ENCODE measurements at places on chromosomes 12 and 14.

GRCh38 chr12:116613256-116613655 is 54.1 kb downstream of the MAP1LC3B2 start:
- DNase-seq: no peak

DNA sequence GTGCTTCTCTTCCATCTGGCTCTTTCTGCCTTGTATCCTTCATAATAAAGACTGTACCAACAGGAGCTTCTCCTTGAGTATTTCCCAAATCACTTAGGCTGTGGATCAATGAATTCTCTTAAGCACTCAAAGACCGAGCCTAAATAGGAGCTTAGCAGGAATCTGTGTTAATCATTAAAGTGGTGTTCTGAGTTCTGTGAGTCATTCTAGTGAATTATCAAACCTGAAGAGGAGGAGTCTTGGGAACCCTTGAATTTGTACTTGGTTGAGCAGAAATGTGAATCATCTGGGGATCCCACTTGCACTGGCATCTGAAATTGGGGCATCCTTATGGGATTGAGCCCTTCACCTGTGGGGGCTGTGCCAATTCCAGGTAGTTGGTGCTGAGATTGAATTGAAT is 946.2 kb downstream of the BCL11B start:
- no peak for DNase-seq

DNA sequence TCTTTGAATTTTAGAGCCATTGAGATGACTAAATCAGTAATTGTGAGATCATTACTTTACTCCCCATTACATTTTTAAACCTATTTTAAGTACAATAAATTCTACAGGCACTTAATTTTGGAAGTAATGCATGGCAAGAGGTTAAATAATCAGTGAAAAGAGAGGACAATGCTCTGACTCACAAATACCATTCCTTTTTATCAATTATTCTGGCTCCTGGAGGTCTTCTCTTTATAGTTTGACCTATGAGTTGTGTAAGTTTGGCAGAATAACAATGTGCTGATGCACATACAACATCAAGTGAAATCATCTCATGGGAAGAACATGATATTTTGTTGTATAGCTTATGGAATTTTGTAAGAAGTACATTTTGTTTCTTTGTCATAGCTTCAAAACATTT is 166.7 kb downstream of the TMTC3 start:
- peak; percentile 98 for DNase-seq

DNA sequence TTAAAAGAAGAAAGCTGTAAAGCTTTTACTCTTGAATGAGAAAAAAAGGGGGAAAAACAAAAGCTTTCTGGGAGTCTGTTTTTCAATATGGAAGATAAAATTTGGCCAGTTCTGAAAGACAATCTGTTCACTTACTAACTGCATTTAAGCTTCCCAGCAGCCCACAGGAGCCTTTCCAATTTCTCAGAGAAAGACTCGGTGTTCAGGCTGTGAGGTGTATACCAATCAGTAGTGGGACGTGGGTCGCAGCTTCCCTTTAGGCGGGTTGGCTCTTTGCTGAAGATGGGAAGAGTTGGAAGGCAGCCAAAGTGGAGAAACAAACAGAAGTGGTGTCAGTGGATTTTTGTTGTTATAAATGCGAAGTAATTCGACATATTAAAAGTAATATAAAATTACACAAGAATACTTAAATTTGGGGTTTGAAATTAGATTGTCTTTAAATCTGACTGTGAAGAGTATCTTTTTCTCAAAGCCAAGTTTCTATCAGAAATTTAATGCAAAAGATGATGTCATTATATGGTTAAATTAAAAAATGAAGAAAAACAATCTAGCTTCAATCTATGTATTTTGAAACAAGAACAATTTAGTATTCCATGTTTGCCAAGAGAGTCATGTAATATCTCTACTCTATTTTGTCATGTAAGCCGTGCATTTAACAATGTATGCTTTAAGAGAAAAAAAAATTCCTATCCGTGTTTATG is 590.2 kb upstream of the ATXN7L3B start:
- DNase-seq: no peak

DNA sequence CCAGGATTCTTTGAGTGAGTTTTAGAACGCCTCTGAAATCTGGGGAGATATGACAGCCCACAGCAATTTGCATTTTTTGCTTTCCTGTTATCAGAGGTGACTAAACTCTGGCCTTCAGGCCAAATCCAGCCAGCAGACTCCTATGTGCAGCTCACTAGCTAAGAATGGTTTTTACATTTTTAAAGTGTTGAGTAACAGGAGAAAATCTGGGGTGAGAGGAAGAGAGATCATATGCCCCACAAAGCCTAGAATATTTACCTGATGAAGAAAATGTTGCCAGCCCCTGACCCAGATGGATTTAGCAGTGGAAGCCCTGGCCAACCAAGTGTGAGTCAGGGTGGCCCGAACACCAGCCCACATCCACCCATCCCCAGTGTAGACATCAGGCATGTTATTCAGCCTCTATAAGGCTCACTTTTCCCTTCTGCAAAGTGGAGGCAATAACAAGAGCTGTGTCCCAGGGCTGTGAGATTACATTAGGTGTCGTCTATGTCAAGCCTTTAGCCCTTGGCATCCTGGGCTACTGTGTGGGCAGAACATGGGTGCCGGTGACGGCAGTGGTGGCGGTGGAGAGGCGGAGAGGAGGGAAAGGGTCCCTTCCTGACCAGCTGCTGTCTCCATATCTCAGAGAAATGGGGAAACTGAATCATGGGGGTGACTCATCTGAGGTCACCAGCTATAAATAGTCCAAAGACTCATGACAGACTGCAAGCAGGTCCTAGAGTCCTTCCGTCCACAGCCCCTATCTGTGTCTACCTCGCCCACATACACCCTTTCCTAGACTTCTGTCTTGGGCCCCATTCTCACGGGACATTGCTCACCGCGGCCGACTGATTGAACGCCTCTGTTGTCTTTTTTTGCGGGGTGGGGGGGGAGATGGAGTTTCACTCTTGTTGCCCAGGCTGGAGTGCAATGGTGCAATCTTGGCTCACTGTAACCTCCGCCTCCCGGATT is 32.6 kb upstream of the CD9 start:
- peak; percentile 96 for DNase-seq

DNA sequence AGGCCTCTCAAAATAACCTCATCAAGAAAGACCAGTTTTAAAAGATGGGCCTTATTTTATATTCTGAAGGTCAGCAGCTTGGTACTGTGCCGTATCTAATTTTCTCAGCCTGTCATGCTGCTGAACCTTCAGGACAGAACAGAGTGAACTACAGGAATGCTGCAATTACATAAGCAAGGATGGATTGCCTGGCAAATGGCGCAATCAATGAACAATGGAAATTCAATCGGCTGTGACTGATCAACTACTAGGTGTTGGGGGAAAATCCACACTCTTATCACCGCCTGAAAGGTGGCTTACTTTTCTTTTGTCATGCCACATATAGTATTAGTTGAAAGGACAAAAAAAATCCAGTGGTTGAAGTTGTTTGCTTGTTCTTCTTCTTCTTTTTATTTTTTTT is 8.5 kb downstream of the ACSS3 start:
- no peak for DNase-seq

- no peak for DNase-seq
Observed at GRCh38 chr12:29234965-29235626, 86.0 kb downstream of the FAR2 start.

DNA sequence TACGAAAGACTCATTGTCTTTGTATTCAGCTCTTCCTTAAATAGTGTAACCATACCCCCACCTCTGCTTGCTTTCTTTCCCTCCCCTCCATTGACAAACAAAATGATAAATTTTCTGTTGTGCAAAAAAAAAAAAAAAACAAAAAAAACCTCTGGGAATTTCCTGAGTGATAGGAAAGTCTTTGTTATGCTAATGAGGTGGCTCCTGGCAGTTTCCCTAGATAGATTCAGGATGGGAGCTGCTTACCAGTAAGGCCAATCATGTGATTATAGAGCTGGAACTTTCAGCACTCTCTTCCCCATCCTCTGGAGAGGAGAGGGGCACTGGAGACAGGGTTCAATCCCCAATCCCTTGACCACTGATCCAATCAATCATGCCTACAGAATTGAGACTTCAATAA is 120.5 kb downstream of the NUAK1 start:
- no peak for DNase-seq

GRCh38 chr12:4375449-4375848 is 4.1 kb downstream of the FGF23 start:
- DNase-seq: no peak

DNA sequence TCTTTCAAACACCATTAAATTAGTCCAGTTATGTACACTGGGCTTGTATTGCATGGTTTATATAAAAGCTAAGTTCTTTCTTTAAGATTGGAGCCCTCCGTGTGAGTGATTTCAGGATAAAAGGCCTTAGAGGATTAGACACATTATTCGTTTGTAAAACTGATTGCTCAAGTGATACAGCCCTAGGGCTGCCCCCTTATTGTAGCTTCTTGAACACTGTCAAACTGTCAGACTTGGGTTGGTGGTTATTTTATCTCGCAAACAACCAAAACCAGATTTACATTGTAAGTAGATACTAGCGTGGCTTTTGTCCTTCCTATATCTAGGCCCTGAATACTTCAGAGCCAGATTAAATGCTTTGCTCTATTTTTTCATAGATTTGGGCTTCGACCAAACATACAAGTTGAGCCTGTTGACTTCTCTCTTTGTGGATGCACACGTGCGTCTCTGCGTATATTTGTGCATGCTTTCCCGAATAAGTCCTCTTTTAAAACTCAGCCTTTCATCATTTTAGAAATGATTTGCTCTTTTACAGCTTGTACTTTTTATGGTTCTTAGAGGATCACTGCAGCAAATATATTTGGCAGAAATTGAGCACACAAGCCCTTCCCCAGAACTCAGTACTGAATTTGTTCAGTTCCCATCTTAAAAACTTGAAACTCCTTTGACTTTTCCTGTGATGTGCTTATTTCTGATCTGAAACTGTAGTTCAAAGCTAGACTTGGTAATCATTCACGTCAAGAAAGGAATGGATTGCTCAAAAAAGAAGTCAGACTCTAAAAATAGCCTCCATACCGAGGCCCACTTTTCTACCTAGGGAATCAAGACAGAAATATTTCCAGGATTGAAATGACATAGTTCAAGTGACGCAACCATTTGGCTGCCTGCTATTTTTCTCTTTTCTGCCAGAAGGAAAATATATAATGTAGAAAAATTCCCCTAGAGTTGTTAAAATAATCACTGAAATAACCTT is 129.5 kb downstream of the ETV6 start:
- DNase-seq: peak; percentile 80

- peak; percentile 38 for DNase-seq
Observed at GRCh38 chr12:10590966-10591365, 22.4 kb downstream of the MAGOHB start.

- peak; percentile 57 for DNase-seq
Observed at GRCh38 chr12:27332714-27333402, at the start of gene BMAL2. BMAL2 (plus strand) TSS chr12:27332836; CDS start chr12:27333073, 237 bp downstream.

DNA sequence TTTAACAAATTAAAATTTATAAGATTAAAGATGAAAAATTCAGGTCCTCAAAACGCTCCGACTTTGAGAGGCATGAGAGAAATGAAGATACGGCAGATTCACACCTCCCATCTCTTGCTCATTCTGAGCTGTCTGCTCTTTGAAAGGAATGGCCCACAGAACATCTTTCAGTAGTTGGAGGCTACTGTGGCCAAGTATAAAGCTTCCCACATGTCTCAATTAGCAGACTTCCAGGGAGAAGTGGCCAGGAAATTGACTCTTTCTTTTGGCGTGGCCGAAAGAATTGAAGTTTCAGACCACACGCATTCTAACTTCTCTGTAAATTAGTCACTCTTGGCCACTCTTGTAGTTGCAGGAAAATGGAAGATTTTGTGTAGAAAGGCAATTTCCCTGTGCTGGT is 129.2 kb downstream of the DIP2B start:
- DNase-seq: peak; percentile 90

- no peak for DNase-seq
Observed at GRCh38 chr12:6262623-6263022, 47.9 kb upstream of the PLEKHG6 start.

GRCh38 chr14:105857220-105857825 is 330.9 kb downstream of the TMEM121 start:
- DNase-seq: no peak

- DNase-seq: peak; percentile 46
Observed at GRCh38 chr12:65673732-65674131, 150.6 kb upstream of the HMGA2 start.

DNA sequence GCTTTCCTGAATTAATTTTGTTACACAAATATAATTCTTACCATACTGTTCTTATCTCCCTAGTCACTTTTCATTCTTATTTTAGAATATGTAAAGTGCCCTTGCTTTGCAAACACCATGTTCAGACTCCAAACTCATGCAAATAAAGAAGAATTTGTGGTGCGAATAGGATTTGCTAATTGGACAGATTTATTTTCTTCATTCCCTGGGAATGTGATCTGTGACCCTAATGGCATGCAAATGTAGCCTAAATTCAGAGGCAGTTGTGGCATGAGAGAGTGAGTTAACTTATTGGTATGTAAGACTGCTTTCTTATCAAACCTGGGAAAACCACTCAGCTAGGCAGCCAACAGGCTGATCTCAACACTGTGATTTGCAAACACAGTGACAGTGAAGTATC is 10.0 kb downstream of the CAPZA3 start:
- DNase-seq: peak; percentile 98

DNA sequence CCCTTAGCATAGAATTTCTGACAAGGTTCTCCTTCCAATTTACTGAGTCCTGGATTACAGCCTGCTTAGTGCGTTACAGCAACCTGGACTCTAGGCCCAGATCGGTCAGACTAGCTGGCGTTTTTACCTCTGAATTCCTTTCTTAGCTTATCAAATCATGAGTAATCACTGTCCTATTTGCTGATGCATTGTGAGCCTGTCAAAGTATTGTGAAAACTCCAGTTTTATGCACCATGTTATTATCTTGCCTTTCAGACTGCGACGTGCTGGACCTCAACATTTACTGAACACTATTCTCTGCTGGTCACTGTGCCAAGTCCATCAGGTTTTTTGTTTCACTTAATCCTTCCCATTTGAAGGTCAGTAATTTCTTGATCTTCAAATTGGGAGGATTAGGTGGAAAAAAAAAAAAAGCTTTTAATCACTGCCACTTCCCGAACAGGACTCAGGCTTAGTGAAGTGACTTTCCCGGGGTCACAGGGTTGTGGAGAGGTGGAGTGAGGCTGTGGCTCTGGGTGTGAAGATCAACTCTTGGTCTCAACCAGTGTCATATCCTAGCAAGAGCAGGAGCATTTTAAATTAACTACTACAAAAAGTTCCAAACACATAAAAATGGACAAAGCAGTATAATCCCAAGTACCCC is 31.2 kb downstream of the FBXO21 start:
- DNase-seq: no peak

DNA sequence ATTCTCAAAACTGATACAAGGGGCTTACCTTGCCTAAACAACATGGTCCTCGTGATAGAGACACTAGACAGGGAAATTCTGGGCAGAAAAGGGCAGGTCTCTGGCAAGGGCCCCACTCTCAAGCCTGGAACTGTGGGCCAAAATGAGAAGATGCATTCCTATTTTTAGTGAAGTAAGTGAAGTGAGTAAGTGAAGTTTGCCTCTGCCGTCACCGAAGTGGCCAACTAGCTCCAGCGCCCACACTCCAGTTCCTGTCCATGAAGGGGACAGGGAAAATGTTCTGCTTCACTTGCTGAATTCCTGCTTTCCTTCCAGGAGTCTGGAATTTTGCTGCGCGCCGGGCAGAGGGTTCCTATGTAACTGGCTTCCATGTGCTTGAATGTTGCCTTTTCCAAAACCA is 1035.6 kb upstream of the TMEM132C start:
- DNase-seq: peak; percentile 33

Data from EH (cell line).